Neuronal stem cell (in vitro differentiated cells): ENCODE measurements at places on chromosomes 12 and 14.

- H3K4me3 ChIP-seq = no peak overlapping the region
- no peak overlapping the region for H3K27ac ChIP-seq
- no peaks in the 10 kb centered on the region for H3K27me3 ChIP-seq
- H3K36me3 ChIP-seq = no peaks in the 10 kb centered on the region
- no peaks in the 10 kb centered on the region for H3K4me1 ChIP-seq
Measured at GRCh38 chr12:18824287-18824686, 86.4 kb downstream of the CAPZA3 start.

DNA sequence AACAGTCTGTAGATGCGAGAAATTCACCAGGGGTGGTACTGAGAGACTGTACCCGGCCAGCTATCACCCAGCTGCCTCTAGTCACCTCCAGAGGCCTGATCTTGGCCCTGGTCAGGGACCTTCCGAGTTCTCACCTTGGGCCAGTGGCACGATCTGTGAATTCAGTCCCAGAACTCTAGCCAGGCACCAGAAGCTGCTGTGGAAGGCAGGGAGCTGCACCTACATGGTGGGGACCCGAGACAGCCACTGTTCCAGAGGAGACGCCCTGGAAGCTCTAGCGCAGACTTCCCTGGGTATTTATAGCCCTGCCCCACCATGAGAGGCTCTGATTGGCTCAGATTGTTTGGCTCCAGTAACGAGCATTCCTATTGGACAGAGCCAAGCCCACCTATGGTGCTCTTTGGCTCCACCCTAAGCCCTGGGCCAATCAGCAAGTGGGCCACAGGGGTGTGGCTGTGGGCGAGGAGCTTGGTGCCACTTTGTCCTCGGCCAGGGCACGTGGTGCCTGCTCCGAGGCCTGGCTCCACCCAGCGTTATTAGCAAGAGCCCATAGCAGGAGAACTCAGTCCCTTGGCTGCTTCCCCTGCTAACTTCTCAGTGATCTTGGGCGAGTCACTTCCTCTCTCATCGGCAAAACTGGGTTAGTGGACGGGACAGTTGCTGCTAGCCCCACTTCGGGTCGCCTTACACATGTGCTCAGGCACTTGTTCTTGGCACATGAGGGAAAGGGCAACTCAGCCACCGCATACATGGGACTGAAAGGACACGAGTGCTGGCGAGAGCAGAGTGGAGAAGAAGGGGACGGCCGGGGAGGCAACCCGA lies 89.0 kb upstream of the BCL11B start:
- no peaks in the 10 kb centered on the region for H3K27me3 ChIP-seq
- no peak overlapping the region for H3K27ac ChIP-seq
- H3K36me3 ChIP-seq = no peaks in the 10 kb centered on the region
- no peak overlapping the region for H3K4me3 ChIP-seq
- peaks cover 4% of the 10 kb centered on the region for H3K4me1 ChIP-seq

- H3K4me1 ChIP-seq = peaks cover 2% of the 10 kb centered on the region
- no peaks in the 10 kb centered on the region for H3K27me3 ChIP-seq
- no peak for DNase-seq
- H3K36me3 ChIP-seq = no peaks in the 10 kb centered on the region
- no peak overlapping the region for H3K27ac ChIP-seq
Measured at GRCh38 chr12:15863984-15864383, 18.2 kb upstream of the STRAP start.

GRCh38 chr12:92905811-92906554 lies 23.1 kb downstream of the EEA1 start:
- H3K4me1 ChIP-seq = no peaks in the 10 kb centered on the region
- no peak for DNase-seq
- H3K27me3 ChIP-seq = no peaks in the 10 kb centered on the region

GRCh38 chr14:34711169-34711568 lies 3.2 kb downstream of the CFL2 start:
- no peaks in the 10 kb centered on the region for H3K36me3 ChIP-seq
- H3K27me3 ChIP-seq = peaks cover 15% of the 10 kb centered on the region
- DNase-seq = no peak
- no peaks in the 10 kb centered on the region for H3K4me1 ChIP-seq
- no peak overlapping the region for H3K27ac ChIP-seq
- H3K4me3 ChIP-seq = no peak overlapping the region
